ENCODE measurements at places on chromosomes 3 and 15.

GRCh38 chr3:11720917-11721411 is 77.2 kb upstream of the VGLL4 start:
- no peak for DNase-seq

DNA sequence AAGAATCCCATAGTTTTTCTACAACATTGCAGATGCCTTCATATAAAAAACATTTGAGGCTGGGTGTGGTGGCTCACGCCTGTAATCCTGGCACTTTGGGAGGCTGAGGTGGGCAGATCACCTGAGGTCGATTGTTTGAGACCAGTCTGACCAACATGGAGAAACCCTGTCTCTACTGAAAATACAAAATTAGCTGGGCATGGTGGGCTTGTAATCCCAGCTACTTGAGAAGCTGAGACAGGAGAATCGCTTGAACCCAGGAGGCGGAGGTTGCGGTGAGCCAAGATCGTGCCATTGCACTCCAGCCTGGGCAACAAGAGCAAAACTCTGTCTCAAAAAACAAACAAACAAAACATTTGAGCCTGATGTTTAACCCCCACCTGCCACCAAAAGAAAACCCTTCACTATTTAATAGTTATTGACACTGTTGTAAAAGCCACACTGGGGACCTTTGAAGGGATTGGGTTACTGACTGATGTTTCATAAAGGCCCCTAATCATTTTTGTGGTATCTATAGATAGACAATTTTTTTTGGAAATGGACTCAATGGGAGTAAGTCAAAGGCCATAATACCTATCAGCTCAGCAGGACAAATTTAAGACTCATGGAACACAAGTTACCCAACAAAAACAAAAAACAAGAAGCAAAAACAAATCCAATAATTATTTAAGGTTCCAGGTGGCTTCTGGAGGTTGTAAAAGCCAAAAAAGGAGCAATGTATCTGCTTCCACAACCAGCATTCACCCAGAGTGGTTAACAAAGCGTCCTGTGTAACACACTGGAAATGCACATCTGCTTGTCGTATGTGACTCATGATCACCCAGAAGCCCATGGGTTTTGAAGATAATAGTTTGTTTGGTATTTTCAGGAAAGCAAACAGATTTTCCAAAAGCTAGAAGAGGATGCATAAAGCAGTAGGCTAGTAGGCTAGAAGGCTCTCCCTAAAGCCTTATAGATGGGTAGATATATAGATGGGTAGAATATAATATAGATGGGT is 41.2 kb downstream of the CDCP1 start:
- no peak for DNase-seq

GRCh38 chr3:56467108-56467507 is 1.2 kb downstream of the ERC2 start:
- DNase-seq = peak; percentile 62

- DNase-seq = no peak
Measured at GRCh38 chr3:149215515-149215914, 6.1 kb downstream of the CP start.

DNA sequence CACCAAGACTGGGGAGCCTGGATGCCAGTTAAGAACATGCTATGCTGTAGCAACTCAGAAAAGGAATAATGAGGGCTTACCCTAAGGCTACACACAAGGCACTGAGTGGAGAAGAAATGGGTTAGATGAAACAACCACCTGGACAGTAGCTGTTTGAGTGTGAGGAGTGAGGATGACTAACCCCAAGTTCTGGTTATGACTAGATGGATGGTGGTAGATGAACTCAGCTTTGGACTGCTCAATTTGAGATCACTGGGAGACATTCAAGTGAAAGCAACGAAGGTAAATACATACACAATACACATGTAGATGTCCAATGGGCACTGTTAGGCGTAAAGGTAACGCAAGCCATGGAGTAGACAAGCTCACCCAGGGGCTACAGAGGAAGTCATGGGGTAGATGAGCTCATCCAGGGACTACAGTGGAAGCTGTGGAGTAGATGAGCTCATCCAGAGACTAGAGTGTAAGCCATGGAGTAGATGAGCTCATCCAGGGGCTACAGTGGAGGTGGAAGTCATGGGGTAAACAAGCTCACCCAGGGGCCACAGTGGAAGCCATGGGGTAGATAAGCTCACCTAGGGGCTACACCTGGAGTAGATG is 98.3 kb downstream of the ANO10 start:
- DNase-seq = peak; percentile 94

DNA sequence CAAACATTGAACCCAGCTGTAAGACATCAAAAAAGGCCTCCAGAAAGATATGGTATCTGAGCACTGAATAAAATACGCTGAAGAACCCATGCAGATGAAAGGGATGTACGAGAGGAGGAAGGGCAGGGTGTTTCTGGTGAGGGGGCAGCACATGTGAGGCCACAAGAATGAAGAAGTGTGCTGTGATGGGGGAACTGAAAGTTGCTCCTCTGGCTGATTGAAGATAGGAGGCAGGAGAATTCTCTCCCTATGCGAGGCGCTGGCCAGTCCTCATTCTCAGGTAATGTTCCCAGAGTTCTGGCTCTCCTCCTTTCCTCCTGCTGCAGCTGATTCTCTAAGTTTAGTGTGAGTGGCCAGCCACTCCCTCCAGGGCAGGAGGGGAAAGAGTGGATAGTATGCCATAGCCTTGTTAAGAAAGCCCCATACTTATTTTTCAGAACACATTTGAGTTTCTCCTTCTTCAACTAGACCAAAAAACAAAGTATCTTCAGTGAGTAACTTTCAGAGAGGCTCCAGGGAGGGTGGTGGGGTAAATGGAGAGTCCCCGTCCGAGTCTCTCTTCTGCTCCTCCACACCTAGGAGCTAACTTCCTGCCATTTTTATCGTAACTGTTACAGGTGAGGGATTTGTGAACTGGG is 26.9 kb upstream of the MYO1E start:
- no peak for DNase-seq

- DNase-seq = no peak
Measured at GRCh38 chr3:123130079-123130750, 63.4 kb downstream of the PDIA5 start.

- no peak for DNase-seq
Measured at GRCh38 chr3:136498919-136499447, 248.8 kb downstream of the PCCB start.

GRCh38 chr3:123377243-123377740 is 71.6 kb downstream of the ADCY5 start:
- no peak for DNase-seq

DNA sequence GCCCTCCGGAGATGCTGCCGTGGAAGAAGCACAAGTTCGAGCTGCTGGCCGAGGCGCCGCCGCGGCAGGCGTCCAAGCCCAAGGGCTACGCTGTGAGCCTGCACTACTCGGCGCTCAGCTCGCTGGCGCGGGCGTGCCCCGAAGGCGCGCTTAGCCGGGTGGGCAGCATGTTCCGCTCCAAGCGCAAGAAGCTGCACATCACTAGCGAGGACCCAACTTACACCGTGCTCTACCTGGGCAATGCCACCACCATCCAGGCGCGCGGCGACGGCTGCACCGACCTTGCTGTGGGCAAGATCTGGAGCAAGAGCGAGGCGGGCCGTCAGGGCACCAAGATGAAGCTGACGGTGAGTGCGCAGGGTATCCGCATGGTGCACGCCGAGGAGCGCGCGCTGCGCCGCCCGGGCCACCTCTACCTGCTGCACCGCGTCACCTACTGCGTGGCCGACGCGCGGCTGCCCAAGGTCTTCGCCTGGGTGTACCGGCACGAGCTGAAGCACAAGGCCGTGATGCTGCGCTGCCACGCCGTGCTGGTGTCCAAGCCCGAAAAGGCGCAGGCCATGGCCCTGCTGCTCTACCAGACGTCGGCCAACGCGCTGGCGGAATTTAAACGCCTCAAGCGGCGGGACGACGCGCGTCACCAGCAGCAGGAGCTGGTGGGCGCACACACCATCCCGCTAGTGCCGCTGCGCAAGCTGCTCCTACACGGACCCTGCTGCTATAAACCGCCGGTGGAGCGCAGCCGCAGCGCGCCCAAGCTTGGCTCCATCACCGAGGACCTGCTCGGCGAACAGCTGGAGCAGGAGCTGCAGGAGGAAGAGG is 1.3 kb downstream of the FAM43A start:
- peak; percentile 38 for DNase-seq

DNA sequence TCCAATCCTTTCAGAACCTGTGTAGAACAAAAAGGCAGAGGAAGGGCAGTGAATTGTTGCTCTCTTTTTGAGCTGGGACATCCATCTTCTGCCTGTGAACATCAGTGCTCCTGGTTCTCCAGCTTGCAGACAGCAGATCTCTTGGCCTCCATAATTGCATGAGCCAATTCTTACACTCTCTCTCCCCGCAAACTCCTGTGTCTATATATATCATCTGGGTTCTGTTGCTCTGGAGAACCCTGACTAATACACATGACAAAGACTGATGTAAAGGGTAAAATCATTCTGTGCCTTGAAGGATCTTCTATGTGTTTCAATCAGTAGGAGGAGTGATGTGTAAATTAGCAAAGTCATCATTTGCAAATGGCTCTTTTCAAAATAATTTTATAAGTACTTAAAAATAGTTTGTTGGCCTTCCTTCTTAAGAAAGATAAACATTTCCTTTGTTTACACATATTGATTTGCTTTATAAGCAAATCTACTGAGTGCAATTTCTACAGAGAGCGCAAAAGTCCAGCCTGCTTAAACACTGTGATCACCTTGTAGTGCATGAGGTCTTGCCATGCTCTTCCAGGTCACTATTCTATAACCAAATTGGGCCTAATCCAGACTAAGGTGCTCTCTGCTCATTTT is 154.9 kb upstream of the ANKRD28 start:
- no peak for DNase-seq

DNA sequence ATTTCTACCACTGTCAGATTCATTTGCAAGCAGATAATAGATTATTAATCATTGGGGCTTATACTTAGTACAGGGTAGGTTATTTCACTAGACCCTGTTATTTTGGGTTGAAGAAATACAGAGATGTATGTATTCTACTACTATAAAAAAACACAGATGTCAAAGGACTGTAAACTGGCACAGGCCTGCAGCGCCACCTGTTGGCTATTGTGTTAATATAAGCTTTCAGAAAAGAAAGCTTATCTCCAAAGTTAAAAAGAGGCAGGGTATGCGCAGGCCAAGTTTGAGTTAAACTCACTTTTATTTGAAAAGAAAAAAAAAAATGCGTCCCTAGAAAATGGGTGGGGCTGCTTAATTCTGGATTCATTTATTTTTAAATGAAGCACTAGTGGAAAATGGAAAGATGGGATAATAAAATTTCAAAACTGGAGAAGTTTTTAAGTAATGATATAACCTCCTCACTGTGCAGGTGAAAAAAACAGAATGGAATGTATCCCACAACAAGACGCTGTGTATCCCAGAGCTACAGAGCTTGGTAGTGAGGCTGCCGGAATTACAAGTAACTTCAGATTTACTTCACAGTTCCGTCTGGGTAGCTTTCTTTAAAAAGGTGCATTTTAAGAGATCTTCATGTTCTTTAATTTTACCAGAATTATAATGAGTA is 407.2 kb upstream of the TGFBR2 start:
- peak; percentile 64 for DNase-seq

GRCh38 chr3:152770296-152770695 is 64.6 kb upstream of the P2RY1 start:
- no peak for DNase-seq

DNA sequence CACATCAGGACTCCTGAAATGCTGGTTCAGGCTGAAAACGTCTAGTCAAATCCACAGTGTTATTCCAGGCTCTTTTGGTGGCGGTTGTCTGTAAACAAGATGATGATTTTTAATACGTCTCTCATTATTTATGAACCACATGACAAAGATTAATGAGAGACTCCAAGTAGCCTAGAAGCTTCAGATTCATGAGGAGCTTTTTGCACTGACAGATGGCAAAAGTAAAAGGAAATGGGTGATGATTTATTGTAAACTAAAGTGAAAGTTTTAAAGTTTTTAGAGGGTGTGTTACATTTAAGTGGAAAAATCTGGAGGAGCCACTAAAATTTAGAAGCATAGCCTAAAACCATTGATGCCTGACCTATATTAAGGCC is 77.0 kb downstream of the BBX start:
- DNase-seq = no peak

GRCh38 chr15:101488300-101489164 is 975 bp downstream of the PCSK6 start:
- DNase-seq = no peak

DNA sequence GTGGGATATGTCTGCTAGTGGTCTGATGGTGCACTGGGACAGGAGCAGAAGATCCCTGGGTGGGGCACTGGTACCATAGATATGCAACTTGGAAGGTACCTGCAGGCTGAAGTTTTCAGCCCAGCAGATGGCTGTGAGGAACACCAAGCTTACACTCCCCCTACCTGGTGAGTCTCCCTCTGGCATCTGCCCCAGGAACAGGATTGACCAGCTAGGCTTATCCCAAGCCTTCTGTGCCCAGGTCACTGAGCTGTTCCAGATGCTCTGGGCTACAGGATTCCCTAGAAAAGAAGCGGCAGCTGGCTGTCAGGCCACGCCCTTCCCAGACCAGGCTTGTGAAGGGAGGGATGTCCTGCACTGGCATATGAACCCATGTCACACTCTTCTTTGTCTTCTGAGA is 1130.0 kb downstream of the NAALADL2 start:
- DNase-seq = no peak

DNA sequence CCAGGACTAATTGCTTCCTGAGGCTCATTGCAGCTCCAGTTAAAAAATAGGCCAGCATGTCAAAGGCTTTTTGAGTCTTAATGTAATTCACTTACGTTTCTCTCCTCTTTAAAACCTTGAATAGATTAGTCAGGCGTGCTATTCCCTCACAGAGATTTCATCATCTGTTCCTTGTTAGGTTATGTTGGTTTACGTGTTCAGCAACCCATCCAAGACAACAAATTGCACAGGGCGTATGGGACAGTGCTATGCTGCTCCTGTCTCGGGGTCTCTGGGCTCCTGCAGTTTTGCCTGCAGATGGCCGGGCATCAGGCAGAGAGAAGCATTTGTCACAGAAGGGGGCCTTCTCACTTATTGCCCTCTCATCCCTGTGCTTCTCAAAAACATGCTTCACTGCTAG is 117.1 kb downstream of the CHDH start:
- DNase-seq = no peak

GRCh38 chr3:17129556-17129955 is 244.8 kb downstream of the PLCL2 start:
- DNase-seq = no peak

GRCh38 chr3:195411836-195412235 is 31.0 kb downstream of the ACAP2 start:
- DNase-seq = no peak

- no peak for DNase-seq
Measured at GRCh38 chr15:32656496-32656895, 15.0 kb downstream of the SCG5 start.

GRCh38 chr3:126900859-126901540 is 81.9 kb upstream of the PLXNA1 start:
- no peak for DNase-seq
